ENCODE measurements at places on chromosomes 7 and 10.

DNA sequence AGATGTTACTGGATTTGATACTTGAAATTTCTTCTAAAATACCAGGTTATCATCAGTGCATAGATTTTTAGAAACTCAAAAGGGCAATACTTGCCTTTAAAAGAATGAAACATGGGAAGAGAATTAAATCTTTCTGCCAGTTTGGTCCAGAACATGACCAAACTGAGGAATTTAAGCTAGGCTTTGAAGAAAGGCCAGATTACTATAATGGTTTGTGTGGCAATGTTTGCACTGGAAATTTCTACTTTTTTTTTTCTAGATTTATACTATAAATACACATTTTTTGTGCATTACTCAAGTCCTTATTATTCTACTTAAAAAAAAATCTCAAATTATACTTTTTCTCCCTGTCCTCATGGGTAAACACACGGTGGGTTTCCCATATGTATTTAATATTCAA is 9.2 kb downstream of the MKX start:
- no peak for DNase-seq

GRCh38 chr7:128407751-128408708 is 1.8 kb downstream of the IMPDH1 start:
- no peak for DNase-seq

DNA sequence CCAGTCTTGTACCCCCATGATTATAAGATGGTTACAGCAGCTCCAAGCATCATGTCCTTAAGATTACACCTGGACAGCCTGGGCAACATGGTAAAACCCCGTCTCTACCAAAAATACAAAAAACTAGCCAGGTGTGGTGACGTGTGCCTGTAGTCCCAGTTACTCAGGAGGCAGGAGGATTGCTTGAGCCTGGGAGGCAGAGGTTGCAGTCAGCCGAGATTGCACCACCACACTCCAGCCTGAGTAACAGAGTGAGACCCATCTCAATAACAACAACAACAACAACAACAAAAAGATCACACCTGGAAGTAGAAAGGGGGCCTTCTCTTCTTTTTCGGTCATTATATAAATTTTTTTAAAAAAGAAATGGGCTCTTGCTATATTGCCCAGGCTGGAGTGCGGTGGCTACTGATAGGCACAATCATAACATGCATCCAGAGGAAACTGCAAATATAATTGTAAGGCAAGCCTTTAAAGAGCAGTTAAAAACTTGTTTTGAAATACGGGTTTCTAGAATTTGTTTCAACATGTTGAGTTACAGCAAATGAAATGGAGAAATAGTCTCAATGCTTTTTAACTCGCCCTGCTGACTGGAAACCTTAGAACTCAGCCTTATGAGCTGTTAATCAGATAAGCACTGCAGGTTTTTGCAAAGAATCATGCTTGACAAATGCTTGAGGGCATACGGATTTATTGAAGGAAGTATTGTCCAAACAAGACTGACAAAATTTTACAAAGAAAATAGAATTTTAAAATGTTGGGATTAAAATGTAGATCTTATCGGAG is 4.7 kb upstream of the ENTPD7 start:
- DNase-seq = no peak

DNA sequence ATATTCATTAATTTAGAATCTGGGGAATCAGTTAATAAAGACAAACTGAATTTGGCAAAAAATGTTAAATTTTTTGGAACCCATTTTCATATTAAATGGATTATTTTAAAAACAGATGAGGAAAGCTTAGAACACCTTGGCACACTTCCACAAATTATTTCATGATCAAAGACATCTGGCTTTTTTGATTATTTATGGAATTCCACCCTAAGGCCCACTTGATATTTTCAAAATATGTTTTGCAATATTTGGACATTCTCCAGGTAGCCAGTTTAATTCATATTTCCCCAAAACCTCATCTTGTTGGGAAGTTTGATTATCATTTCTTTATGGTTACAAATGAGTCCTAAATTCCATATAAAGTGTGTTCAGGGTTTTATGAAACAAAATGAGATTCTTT is 129.9 kb downstream of the DOCK4 start:
- DNase-seq = no peak

GRCh38 chr10:62380016-62380415 is 5.8 kb downstream of the ZNF365 start:
- peak; percentile 80 for DNase-seq

DNA sequence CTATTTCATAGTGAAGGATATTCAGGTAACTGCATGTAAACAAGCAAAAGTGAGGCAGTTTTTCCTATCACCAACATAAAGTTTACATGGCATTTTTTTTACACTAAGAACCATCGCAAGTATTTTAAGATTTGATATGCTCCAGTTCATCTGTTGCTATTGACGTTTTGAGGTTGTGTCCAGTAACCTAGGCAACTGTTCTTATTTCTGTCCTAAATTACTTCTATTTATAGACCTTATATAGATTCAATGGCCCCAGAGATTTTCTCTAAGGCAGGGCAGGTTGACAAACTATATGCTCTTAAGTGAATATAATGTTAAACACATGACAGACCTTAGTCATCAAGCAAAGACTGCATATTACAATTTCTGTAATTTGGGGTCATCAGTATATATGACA is 830.2 kb upstream of the LRRTM3 start:
- DNase-seq = no peak

- no peak for DNase-seq
These were observed at the start of gene WDFY4 for GRCh38 chr10:48684792-48685623. Gene WDFY4, plus strand, starts transcription at chr10:48684873. Its CDS starts 24,860 bp downstream, at chr10:48709733.

- no peak for DNase-seq
These were observed 46.7 kb upstream of the LOXL4 start for GRCh38 chr10:98314532-98315284.

GRCh38 chr10:24255115-24255880 is 46.4 kb downstream of the KIAA1217 start:
- no peak for DNase-seq

DNA sequence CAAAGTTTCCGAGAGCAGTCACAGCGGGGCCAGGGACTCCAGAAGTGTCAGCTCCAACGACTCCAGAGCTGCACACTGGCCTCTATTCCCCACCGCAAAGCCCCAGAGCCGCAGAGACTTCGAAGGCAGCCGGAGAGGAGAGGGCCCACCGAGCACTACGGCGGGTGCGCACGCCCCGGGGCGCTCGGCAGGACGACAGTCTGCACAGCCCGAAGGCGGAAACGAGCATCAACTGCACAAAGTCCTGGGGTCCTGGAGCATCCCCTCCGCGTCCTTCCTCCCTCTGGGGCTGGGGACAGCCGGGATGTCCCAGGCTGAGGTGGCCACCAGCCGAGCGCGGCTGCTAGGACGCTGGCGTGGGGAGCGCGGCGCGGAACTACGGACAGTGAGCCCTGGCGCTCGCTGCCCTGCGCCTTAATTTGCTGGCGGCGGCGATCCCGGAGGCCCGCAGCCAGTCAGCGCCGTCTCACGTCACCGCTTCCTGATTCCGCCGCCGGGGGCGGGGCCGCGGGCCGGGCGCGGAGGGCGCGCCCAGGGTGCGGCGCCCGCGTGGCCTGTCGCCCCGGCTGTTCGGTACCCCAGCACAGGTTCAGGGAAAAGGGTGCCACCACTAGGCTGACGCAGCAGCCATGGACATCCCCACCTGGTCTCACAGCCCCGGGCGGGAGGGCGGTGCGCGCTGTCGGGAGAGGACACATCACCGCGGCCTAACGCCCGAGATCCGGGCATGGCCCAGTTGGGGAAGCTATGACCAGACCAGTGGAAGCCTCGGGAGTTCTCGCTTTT is at the start of gene TBX20:
Gene TBX20 (minus strand): TSS at position 391 of the 786 bp plus-strand sequence. CDS start 480 bp downstream, outside the sequence.
- peak; percentile 7 for DNase-seq

GRCh38 chr10:35050568-35050967 is 39.6 kb downstream of the CUL2 start:
- no peak for DNase-seq

DNA sequence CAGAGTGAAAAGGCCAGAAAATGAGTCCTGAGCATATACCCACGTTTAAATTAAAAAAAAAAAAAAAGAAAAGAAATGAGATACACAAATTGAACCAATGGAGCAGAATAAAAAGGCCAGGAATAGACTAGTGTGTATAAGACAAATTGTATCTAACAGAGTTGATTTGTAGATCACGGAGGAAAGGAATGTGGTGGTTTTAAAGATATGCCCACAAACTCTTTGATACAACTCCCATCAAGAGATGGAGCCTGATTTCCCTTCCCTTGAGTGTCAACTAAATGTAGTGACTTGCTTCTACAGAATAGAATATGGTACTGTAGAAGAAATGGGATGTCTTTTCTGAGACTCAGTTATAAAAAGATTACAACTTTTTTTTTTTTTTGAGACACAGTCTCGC is 10.4 kb downstream of the SYPL1 start:
- no peak for DNase-seq

DNA sequence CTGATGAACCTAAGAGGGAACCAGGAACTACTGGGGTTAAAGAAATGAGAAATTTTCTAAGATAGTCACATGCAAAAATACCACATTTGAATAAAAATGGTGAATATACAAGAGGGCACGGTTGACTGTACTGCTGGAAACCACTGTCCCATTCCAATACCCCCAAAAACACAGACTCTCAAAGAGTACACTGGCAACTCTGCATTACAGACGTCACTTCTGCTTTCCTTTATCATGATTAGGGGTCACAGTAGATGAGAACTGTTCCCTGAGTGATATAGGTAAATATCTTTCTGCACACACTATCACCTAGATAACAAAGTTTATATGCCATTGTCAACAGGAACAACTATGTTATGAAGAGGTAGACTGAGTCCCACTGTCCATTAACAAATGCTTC is 69.5 kb downstream of the RAPGEF5 start:
- DNase-seq = no peak

GRCh38 chr10:47361293-47361692 is 13.1 kb downstream of the RBP3 start:
- no peak for DNase-seq

DNA sequence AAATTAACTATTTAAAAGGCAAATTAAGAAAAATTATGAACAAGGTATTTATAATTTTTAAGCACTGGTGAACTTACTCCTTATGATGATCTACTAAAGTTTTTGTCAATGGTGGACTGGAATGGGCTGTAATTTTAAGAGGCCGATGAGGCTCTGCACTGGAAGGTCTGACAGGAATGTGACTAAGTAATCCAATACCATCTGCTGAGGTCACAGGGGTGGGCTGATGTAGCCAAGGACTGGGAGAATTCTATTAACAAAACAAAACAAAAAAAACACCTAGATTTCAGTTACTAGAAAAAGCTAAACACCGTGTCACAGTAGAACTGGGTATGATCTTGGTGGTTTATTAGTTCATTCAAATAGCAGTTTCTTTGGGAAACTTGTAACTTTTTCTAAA is 75.9 kb downstream of the NRBF2 start:
- DNase-seq = peak; percentile 19

DNA sequence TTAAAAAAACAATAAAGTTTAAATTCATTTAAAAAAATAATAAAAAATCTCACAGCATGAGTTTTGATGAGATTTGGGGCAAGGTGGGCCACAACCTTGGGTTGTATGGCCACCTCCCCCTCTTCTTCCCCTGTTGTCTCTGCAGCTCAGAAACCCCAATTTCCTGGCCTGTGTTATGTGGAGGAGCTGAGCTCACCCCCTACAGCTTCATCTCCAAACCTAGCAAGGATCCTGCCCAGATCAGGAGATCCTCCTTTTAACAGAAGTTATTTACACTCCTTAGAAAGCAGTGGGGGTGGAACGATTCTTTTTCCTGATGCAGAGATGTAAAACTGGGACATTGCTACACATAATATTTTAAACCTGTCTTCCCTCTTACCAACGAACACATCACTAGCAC is 6.9 kb upstream of the SH2D4B start:
- DNase-seq = no peak

DNA sequence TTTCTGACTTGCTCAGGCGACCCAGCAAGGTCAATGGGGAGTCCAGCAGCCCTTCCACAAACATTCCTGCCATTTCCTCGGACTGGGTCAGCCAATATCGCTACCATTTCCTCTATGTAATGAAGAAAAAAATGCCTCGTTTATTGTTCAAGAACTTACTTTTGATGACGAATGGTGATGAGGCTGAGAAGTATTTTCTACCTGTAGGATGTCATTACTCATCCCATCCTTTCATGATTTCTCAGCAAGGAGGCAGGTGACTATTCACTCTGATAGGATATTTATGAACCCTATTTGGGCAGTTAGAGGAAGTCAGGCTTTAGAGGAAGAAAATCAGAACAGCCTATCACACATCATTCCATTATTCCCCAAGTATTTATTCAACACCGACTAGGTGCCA is 178.6 kb downstream of the FANK1 start:
- DNase-seq = no peak

DNA sequence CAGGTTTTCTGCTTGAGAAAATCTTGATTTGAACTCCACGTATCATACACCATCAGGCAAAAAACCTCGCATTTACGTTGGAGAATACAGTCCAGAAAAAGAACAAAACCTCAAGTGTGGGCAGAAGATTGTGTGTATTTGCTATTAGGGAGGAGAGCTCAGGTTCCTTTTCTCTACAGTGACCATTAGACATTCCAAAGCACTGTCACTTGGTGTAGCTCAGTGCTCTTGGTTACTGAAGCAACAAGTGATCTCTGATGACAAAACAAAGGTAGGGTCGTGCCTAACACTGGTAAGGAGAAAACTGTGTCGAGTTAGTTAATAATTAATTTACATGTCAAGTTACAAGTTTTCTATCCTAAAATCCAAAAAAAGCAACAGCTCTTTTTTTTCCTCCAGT is 72.6 kb downstream of the C1GALT1 start:
- peak; percentile 29 for DNase-seq

DNA sequence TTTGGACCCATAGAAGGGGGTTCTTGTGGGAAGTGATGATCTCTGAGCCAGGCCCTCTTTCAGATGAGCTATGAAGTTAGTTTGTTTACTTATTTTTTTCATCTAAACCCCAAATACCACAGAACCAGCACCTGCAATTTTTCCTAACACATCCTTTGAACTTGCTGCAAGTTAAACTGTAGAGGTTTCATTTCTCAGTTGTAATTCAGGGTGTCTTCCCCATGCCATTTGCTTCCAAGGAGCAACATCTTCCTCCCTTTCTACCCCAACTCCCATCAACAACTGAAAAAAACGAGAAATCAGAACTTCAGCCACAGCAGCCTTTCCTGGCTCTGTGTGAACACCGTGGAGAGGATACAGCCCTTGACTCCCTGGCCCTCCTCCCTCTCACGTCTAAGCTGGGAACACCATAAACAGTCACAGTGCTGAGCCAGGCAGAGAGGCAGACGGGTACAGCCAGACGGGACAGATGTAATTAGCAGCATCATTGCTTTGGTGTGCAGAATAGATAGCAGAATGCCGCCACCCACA is 63.6 kb downstream of the RGS10 start:
- DNase-seq = no peak
